ENCODE measurements at places on chromosomes 16 and 17. TPM values are rescaled to one million over a fixed set of nuclear protein-coding genes. Genes with fewer than 3 reads are reported as not detected.

Gene CES5A
- not detected for total RNA-seq

Gene RHOT1
- total RNA-seq = 37.2 TPM

DNA sequence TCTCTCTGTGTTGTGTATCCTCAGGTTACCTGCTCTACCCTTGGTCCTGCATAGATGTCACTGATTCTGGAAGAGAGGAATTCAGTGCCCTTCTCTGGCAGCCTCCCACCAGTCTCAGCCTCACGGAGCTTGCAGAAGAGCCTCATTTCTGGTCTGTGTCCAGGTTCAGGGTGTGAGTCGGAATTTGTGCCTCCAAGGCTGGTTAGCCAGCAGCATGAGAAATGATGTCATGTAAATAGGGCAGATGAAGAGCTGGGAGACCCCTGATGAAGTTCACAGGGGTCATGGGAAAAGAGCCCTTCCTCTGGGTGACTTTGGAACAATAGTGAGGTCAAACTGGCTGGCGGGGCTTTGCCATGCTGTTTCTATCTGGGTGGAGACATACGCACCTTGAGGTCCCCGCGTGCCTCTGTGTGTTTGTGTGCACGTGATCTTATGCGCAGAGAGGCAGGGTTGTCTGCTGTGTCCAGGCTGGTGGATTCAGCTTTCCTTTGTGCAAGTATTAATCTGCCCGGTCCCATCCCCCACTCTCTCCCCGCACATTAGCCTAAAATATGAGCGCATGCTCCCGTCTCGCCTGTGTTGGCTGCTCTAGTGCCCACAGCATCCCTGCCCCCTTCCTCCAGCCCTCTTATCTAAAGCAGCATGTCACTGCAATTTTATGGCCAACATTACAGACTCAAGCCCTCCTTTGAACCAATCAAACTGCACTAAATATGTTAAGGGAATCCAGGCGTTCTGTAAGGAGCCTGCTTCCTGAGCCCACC lies 256.3 kb upstream of the ZFHX3 start:
- no peak for DNase-seq

DNA sequence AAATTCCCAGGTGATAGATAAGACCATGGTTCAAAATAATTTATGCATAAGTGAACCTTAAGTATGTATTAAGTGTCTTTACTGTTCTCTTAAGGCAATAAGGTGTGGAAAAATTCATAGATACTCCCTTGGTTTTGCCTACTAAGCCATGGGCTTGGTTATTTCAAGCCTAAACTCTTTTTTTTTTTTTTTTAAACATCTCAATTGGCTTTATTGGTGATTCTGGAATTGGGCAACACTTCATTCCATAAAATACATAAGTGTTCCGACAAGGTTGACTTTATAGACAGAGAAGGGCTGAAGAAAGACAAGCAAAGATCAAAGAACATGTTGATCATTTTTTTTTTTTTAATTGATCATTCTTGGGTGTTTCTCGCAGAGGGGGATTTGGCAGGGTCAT lies 73.5 kb downstream of the ESRP2 start:
- no peak for DNase-seq

- DNase-seq = no peak
Measured at GRCh38 chr16:89536886-89537548, 23.5 kb upstream of the RPL13 start.

DNA sequence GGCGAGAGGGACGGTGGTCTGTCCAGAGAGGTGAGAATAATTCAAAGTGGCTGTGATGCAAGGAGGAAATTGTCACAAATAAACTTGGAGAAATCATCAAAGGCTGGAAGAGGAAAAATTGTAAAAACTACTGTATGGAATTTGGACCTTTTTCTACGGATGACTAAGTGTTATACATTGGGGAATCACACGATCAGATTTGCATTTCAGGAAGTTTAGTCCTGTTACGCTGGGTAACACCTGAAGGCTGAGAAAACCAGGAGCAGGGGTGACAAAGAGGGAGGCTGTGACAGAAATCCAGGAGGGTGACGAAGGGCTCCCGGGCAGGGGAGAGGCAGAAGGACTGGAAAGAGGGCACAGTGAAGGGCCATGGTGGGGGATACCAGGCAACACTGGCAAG lies 511.7 kb downstream of the CDH13 start:
- no peak for DNase-seq

Data from kidney epithelial cell (primary cell).